ENCODE measurements at places on chromosomes 5 and 9. TPM values are rescaled to one million over a fixed set of nuclear protein-coding genes. Genes with fewer than 3 reads are reported as not detected.

DNA sequence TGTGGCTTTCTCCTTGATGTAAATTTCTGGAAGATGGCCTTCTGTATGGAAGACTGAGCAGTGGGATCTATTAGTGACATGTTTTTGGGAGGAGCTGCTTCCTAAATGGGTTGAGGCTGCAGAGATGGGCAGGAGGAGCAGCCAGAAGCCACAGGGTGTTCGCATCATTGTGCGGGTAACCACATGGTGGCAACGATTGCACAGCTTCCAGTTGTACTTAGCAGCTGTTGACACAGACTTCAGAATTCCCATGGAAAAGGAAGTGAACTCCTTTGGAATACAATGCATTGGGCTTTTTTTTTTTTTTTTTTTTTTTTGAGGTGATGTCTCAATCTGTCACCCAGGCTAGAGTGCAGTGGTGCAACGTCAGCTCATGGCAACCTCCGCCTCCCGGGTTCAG lies 297.3 kb downstream of the NR3C1 start:
- no peak overlapping the region for H3K4me3 ChIP-seq
- H3K36me3 ChIP-seq, result no peaks in the 10 kb centered on the region
- H3K27ac ChIP-seq, result no peak overlapping the region
- peaks cover 2% of the 10 kb centered on the region for H3K4me1 ChIP-seq
- H3K27me3 ChIP-seq, result no peaks in the 10 kb centered on the region
- DNase-seq, result peak; percentile 77

- no peak overlapping the region for H3K4me3 ChIP-seq
- no peak for DNase-seq
- 0 out of 2 replicates have a peak, but pooled peaks cover 2% of the 10 kb centered on the region for H3K27me3 ChIP-seq
- H3K36me3 ChIP-seq, result no peaks in the 10 kb centered on the region
These were observed 195.9 kb upstream of the RAD23B start for GRCh38 chr9:107087222-107087621.

ZNF618 gene
- total RNA-seq, result 8.2 TPM

GRCh38 chr9:33125871-33126823 lies 41.0 kb downstream of the B4GALT1 start:
- H3K27me3 ChIP-seq, result no peaks in the 10 kb centered on the region
- peak; percentile 65 for DNase-seq
- peaks cover 31% of the 10 kb centered on the region for H3K36me3 ChIP-seq

DNA sequence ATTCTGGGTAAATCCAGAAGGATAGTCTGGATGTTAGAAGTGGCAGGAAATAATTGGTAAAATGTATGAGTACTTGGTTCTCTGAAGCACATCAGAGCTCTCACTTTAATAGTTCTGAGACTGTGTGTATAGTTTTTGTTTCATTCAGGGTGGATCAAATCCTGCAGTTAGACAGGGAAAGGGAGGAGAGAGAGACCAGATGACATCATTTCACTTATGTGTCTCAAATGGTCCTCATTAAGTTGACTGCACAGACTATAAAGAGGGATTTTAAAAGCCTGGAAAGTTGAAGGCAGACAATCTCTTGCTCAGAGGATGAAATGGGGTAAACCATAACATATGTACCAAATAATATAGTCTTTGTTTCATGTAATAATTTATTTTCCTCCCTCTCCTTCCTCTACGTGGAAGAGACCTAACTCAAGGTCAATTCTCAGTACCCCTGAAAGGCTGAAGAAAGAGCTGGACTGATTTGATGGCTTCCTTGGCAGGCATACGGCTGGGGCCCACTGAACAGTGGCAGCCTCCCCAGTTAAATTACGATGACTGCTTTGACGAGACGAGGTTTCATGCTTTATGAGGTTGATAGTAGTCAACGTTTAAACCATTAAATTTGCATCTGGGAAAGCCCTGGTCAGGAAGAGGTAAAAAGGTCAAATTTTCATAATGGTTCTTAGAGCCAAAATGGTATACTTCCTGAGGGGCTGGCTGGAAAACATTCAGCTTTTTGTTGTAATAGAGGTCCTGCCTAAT lies 395.1 kb upstream of the RPS23 start:
- H3K27me3 ChIP-seq, result no peaks in the 10 kb centered on the region
- DNase-seq, result no peak
- H3K4me1 ChIP-seq, result no peaks in the 10 kb centered on the region
- no peak overlapping the region for H3K4me3 ChIP-seq
- no peaks in the 10 kb centered on the region for H3K36me3 ChIP-seq
- no peak overlapping the region for H3K27ac ChIP-seq

DNA sequence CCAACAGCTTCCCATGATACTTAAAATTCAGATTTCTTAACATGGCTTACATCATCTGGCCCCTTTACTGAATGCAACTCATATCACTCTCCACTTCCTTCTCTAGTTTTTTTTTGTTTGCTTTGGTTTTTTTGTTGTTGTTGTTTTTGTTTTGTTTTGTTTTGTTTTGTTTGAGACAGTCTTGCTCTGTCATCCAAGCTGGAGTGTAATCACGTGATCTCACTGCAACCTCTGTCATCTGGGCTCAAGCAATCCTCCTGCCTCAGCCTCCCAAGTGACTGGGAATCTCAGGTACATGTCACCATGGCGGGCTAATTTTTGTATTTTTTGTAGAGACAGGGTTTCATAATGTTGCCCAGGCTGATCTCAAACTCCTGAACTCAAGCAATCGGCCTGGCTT lies 41.4 kb downstream of the CPLANE1 start:
- H3K4me3 ChIP-seq, result no peak overlapping the region
- H3K4me1 ChIP-seq, result no peaks in the 10 kb centered on the region
- H3K27ac ChIP-seq, result no peak overlapping the region
- no peaks in the 10 kb centered on the region for H3K27me3 ChIP-seq
- no peak for DNase-seq

RHOBTB3 gene
- total RNA-seq, result 447 TPM

DNA sequence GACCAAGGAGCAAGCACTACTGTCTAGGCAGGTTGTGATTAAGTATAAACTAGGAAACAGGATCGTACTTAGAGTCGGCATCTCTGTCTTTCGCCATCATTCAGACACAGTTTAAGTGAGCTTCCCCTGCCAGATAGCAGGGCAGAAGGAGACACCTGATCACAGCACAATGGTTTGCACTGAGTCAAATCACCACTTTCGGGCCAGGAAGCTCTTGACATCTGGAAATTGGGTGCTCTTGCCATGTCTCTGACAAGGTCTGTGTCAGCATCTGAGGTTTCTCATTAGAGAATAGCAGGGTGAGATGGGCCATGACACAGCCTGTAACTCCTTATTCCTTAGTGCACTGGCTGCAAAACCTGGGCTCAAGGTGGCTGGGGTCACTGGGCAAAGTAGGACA lies 8.3 kb downstream of the ADRB2 start:
- no peaks in the 10 kb centered on the region for H3K27me3 ChIP-seq
- no peak for DNase-seq
- H3K27ac ChIP-seq, result no peak overlapping the region
- no peak overlapping the region for H3K4me3 ChIP-seq
- H3K4me1 ChIP-seq, result peaks cover 2% of the 10 kb centered on the region

ENHO gene
- not detected for total RNA-seq

PCSK1 gene
- not detected for total RNA-seq

PTGS1 gene
- 21.1 TPM for total RNA-seq

LECT2 gene
- total RNA-seq, result not detected

GRCh38 chr9:107108342-107109130 lies 174.5 kb upstream of the RAD23B start:
- no peaks in the 10 kb centered on the region for H3K4me1 ChIP-seq
- H3K4me3 ChIP-seq, result no peak overlapping the region
- no peak for DNase-seq
- H3K27ac ChIP-seq, result no peak overlapping the region
- H3K36me3 ChIP-seq, result no peaks in the 10 kb centered on the region

UBE2QL1 gene
- not detected for total RNA-seq

DNA sequence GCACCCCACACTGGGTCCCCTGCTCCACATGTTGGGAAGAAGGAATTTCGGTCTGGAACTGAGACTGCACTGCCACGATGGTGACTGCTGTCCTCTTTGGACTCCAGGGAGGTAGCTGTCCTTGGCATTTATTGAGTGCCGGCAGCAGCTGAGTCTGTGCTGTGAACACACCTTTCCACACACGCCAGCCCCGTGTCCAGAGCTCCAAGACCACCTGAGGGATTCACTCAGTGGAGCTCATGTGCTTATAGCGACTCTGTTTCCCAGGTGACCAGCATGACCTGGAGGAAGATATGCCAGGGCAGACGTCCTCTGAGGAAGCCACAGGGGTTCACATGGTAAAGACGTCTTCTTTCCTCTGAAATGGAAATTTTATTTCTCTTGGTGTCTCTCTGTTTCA lies 33.2 kb upstream of the FLT4 start:
- H3K4me1 ChIP-seq, result no peaks in the 10 kb centered on the region
- H3K27ac ChIP-seq, result no peak overlapping the region
- no peak for DNase-seq
- no peaks in the 10 kb centered on the region for H3K27me3 ChIP-seq
- no peaks in the 10 kb centered on the region for H3K36me3 ChIP-seq

PCDHB14 gene
- 0.28 TPM for total RNA-seq

- no peak overlapping the region for H3K27ac ChIP-seq
- DNase-seq, result no peak
- H3K4me1 ChIP-seq, result peaks cover 3% of the 10 kb centered on the region
These were observed 59.4 kb downstream of the GRAMD2B start for GRCh38 chr5:126482591-126482990.

DNA sequence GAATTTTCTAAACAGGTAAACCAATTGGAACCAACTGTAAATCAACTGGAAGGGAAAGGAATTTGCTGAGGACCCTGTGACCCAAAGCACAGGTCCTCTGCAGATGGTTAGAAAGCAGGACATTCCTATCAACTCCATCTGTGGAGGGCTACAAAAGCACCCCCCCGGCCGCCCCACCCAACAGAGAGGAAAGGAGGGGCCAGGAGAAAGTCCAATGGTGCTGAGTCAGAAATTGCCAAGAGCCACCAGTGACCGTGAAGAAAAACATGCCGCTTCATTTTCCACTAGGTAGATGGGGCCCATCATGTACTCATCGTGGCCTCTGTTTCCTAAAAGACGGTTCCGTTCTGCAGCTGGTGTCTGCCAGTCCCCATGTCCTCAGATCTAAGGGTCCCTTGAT lies 66.3 kb downstream of the RAPGEF1 start:
- no peaks in the 10 kb centered on the region for H3K27me3 ChIP-seq
- no peak for DNase-seq
- no peak overlapping the region for H3K27ac ChIP-seq
- H3K36me3 ChIP-seq, result no peaks in the 10 kb centered on the region
- H3K4me1 ChIP-seq, result peaks cover 25% of the 10 kb centered on the region

RNF38 gene
- total RNA-seq, result 8.8 TPM

LHX2 gene
- total RNA-seq, result not detected

DNA sequence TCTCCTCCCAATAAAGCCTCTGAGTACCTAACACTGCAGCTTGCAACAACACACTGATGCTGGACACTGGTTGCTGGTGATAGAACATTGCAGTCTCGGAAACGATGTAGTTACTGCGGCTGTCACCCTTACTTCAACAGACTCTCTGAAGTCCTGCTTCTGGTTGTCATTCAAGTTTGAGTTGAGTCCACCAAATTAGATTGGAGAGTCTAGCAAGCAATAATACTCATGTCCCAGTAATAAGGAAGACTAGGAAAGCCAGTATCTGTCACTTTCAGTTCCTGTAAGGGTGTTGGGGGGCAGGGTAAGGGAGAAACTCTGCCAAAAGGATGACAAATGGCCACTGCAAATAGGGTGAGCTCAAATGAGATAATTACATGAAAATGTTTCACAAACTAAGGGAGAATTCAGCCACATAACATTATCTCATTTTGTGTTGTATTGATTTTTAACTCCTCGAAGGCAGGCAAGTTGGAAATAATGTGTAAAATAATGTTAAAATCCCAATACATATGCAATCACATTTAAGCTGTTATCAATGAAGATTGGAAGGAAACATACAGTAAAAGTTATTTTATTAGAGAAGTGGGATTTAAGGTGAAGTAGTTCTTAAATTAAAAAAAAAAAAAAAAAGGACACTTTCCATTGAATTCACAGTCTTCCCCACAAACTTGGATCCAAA lies 849 bp upstream of the IFT74 start:
- peak overlapping the region; percentile 67 for H3K4me3 ChIP-seq
- no peak for DNase-seq
- H3K27ac ChIP-seq, result peak overlapping the region; percentile 74
- no peaks in the 10 kb centered on the region for H3K27me3 ChIP-seq

ARL15 gene
- total RNA-seq, result 19.2 TPM

- no peak for DNase-seq
- H3K27ac ChIP-seq, result no peak overlapping the region
- H3K4me1 ChIP-seq, result no peaks in the 10 kb centered on the region
These were observed 37.5 kb downstream of the MTREX start for GRCh38 chr5:55345327-55345726.

FLT4 gene
- under 0.01 TPM for total RNA-seq

DNA sequence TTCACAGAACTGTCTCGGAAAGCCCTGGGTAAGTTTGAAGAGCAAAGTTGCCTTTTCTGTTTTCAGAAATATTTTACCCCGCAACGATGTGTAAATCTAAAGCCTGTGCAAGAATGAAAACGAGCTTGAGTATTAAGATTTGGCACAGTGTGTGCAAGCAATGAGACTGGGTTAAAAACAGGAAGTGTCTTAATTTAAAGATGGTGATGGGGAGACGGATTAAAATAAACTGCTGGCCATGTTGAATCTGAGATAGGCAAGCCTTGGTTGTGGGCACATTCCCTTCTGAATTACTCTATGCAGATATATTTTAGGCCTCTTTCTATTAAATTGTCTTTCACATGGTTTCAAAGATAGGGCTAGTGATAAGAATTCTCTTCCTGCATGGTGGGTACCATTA lies 294.2 kb upstream of the DMRT1 start:
- H3K27me3 ChIP-seq, result peaks cover 2% of the 10 kb centered on the region
- no peak overlapping the region for H3K27ac ChIP-seq
- no peaks in the 10 kb centered on the region for H3K36me3 ChIP-seq
- no peaks in the 10 kb centered on the region for H3K4me1 ChIP-seq
- no peak for DNase-seq
- no peak overlapping the region for H3K4me3 ChIP-seq

GRCh38 chr5:129204525-129204924 lies 110.0 kb downstream of the ISOC1 start:
- no peak for DNase-seq
- no peaks in the 10 kb centered on the region for H3K4me1 ChIP-seq
- no peaks in the 10 kb centered on the region for H3K36me3 ChIP-seq
- no peak overlapping the region for H3K27ac ChIP-seq
- no peaks in the 10 kb centered on the region for H3K27me3 ChIP-seq
- no peak overlapping the region for H3K4me3 ChIP-seq

CAMK4 gene
- total RNA-seq, result 4.8 TPM

DNA sequence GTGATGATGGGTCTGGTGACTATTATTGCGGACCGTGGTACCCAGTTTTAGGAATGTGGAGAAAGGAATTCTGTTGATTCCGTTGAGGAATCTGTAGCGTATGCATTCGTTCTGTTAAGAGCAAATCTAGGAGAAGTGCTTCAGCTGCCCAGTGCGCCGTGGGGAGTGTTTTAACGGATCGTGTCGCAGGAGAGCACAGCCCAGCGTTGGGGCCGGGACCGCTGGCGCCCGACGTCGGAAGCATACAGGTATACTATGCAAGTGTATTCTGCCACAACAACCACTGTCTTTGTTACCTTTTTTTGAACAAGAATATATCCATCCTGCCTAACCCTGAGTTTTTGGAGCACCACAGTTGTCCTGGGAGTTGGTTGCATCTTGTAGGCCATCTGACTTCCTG lies 42.7 kb downstream of the TENT4A start:
- no peaks in the 10 kb centered on the region for H3K27me3 ChIP-seq
- no peak overlapping the region for H3K27ac ChIP-seq
- DNase-seq, result no peak
- no peaks in the 10 kb centered on the region for H3K4me1 ChIP-seq
- peaks cover 58% of the 10 kb centered on the region for H3K36me3 ChIP-seq
